ENCODE measurements at places on chromosomes 12 and 14.

DNA sequence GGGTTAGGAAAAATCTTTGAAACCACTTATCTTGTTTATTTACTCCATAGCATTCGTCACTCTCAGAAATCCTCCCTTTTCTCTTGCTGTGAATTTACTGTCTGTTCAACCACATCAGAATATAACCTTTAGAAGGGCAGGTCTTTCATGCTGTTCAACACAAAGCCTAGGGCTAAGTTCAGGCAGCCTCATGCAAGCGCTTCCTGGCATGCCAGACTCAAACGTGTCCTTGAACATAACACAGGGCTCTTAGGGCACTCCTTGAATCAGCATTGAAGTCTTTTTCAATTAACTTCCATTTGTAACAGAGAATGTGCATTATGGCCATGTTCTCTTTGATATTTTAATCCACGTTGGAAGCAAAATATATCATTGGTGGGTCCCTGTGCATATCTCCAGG lies 377.7 kb downstream of the GLT1D1 start:
- DNase-seq: no peak

GRCh38 chr14:23432946-23433345 lies 2.5 kb downstream of the MYH7 start:
- DNase-seq: no peak

- no peak for DNase-seq
These were observed at the start of gene GLT8D2 for GRCh38 chr12:104049903-104050356. GLT8D2 (minus strand) TSS chr12:104050187; CDS start chr12:104019648, 30,539 bp downstream.

DNA sequence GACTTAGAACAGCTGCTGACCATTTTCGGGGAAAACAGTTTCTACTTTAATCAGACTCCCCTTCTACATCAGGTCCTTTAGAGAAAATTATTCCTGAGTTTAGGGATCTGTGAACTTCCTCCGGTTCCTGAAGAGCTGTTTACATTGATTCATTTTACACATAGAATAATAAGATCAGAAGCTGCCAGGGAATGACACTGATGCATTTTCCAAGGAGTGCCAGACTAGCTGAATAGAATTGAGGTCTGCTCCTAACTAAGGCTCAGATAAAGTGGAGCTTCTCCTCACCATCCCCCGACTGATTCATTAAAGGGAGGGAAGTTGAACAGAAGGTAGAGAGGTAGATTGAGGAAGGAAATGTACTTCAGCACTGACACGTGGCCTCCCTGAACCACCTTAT lies 41.9 kb upstream of the PSMA6 start:
- no peak for DNase-seq

GRCh38 chr12:124709722-124710687 lies 142.6 kb upstream of the NCOR2 start:
- no peak for DNase-seq

DNA sequence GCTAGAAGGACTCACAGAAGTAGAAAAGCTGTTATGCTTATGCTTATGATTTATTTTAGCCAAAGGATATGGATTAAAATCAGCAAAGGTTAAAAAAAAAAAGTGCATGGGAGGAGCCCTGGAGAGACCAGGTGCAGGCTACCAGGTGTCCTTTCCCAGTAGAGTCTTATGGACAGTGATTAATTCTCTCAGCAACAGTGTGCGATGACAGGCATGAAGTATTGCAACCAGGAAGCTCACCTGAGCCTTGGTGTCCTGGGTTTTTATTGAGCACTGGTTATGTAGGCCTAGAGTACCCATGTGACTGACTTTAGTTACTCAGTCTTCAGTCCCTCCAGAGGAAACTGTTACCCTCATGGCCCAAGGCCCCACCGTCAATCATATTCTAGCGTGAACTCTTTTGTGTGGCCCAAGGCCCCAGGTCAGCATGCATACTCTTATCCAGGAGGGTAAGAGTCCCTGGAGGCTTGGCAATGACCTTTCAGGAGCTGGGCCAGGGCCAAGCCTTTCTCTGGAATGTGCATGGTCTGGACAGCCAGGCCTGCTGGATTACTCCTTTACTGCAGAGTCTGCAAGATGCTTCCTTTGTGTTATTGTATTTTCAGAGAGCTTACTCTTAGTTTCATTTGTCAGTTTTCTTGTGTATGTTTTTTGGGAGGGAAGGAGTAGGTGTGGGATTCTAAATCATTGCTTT lies 69.6 kb upstream of the RD3L start:
- DNase-seq: no peak

DNA sequence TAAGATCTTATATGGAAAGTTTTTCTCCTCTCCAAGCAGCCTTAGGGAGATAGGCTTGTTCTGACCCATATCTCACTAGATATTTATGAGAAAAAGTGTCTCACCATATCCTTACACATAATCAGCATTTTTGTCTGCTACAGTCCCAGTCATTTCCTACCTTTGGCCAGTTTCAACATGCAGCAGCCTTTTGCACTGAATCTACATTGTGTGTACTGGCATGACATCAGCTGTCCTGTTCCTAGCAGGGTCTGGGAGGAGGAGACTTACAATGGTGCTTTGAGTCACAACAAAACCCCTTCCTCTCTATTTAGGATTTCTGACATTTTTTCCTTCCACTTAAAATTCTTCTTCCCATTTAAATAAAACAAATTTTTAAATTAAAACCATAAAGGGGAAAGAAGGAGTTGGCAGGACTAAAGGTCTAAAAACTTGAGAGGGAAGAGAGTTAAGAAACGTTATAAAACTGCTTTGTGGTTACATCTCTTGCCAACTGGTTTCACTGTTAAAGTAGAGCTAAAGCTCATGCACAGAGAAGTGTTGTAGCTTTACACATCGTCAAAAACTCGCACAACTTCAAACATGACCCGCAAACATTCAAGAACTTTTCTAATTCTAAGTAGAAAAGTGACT lies 53.3 kb upstream of the CERS5 start:
- DNase-seq: no peak

DNA sequence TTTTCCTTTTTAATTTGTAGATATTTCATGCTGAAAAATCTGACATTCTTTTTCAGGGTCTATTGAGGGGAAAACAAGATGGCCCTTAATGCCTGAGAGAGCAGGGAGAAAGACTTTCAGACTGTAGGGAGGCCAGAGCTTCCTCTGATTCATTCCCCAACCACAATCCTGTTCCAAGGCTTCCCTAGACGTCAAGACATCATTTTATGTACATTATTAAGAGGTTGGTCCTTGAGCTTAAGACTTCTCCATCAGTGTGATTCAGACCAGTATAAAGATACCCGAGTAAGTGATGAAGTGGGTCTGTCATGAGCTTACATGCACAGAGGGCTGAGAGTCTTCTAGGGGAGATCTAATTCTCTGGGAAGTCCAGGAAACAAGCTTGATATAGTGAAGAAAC lies 57.3 kb downstream of the AVPR1A start:
- DNase-seq: no peak
